ENCODE measurements at places on chromosomes 4 and X.

GRCh38 chr4:2942532-2943363 is 20.5 kb downstream of the NOP14 start:
- DNase-seq = no peak

GRCh38 chrX:46601283-46601682 is 27.7 kb downstream of the CHST7 start:
- no peak for DNase-seq

DNA sequence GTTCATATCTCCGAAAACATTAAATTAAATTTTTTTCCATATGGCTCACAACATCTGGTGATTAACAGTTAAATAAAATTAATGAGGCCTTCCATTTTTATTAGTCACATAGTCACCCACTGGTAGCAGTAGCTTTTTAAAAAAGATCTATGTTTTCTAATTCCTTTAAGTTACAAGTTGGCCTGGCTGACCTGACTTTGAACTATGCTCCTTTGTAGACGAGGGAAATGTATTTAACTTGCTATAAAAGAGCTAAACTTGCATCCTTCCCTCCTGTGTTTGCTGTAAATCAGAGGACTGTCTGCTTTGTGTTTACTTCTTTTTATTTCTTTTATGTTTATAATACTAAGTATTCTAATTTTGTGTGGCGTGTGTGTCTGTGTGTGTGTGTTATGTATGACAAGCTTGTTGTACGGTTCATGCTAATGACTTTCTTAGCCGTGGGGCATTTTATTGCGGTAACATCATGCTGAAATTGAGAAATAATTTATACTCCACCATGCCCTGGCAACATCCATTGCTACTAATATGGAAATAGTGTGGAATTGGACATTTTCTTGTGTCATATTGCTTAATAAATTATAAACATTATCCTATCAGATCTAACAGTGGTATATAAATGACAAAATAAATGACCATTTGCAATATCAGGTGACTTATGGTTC is 241.7 kb downstream of the SNCA start:
- DNase-seq = no peak

- no peak for DNase-seq
These were observed 93.6 kb downstream of the DCTD start for GRCh38 chr4:182823576-182823975.

DNA sequence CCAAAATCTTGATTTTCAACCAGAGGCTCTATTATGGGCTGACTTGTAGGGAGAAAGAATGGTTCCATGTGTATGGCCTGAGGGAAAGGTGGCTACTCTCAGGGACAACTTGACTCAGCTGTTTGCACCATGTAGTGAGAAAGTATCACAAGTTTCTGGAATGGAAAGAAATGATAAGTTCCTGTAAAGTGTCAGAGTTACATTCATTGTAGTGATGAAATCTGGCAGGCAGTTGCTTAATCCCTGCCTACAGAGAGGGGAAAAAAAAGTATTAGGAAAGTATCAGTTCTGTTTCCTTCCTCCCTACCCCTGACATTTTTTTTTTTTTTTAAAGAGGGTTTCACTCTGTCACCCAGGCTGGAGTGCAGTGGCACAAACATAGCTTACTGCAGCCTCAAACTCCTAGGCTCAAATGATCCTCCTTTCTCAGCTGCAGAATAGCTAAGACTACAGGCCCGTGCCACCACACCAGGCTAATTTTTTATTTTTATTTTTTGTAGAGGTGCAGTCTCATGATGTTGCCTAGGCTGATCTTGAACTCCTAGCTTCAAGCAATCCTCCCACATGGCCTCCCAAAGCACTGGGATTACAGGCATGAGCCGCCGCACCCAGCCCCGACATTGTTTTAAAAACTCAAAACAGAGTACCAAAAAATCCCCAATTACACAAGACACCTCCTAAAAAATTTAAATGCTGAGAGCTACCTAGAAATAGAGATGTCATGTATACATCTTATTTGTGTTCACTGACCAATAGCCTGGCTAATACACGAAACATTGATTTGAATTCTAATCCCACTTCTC is 4.8 kb upstream of the FBXL5 start:
- DNase-seq = no peak

DNA sequence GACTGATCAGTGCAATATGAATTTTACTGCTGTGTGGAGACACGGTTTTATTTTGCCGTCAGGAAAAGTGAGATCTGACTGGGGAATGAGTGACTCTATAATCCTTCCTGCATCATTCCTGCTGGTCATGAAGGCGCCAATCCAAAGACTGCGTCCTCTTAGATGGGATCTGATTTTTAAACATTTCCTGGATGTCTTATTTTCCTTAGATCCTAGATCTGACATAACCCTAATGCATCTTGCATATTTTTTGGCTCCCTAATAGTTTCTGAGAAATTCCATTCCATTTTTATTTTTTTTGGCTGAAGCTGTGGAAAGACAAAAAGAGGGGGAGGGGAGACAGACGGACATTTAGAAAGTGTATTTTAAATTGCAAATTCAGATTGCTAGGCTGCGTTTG is 454.9 kb upstream of the FAT1 start:
- no peak for DNase-seq

GRCh38 chr4:153676486-153676885 is 7.6 kb upstream of the TLR2 start:
- no peak for DNase-seq

GRCh38 chr4:52173470-52174045 is 122.5 kb downstream of the SPATA18 start:
- DNase-seq = no peak

GRCh38 chrX:41350976-41351569 is 17.1 kb downstream of the DDX3X start:
- no peak for DNase-seq

GRCh38 chr4:59094505-59094904 is 1984.3 kb upstream of the IGFBP7 start:
- DNase-seq = no peak

DNA sequence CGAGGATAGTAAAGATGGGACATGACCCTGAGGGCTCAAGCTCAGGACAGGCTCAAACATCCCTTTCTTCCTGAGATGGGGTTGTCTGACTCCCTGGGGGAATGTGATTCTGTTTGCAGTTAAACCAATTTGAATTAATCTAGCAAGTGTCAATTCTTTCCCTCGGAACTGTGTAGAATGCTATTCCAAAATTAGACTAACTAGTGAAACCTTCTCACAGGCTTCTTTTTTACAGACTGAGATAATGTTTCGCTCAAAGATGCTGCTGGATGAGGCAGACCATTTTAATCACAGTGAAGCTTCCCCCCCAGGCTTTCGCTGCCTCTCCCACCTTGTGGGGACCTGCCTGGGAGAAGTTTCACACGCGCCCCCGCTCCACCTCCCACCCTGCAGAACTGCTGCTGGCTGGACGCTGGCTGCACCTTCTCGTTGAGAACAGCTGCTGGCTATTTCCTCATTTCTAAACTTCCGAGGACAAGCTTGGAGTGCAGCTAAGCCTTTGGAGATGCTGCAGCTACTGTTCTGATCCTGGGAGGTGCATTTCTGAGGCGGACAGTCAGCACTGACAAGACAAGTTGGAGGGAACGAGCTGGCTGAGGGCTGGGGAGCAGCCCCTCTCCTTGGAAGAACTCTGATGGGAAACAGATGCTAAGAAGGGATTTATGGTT is 297.8 kb downstream of the RAPGEF2 start:
- no peak for DNase-seq

DNA sequence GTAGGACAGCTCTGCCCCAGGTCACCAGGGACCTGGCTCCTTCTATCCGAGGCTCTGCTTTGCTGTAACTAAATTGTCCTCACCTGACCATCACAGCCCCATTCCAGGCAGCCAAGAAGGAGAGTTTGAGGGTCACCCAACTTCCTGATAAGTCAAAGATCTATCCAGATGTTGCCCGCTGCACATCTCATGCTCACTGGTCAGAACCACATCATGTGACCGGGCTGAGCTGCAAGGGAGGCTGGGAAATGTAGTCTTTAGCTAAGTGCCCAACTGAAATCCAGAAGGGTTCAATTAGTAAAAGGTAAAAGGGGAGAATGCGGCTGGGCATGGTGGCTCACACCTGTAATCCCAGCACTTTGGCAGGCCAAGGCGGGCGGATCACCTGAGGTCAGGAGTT is 18.4 kb downstream of the HMX1 start:
- DNase-seq = no peak

- no peak for DNase-seq
These were observed 327.0 kb upstream of the DKK2 start for GRCh38 chr4:107363125-107363524.

DNA sequence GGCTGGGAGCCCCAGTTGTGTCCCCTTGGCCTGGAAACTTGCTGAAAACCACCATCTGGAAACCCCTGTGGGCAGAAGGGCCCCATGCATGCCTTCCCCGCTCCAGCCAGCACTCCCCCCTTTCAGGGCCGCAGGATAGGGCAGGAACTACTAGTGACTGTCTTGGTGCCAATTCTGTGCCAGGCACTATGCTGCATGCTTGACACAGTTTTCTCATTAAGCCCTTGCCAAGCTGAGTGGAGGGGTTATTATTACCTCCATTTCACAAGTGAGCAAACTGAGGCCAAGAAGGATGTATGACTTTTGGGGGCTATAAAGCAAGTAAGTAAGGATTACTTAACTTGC is 73.6 kb upstream of the PJA1 start:
- no peak for DNase-seq

DNA sequence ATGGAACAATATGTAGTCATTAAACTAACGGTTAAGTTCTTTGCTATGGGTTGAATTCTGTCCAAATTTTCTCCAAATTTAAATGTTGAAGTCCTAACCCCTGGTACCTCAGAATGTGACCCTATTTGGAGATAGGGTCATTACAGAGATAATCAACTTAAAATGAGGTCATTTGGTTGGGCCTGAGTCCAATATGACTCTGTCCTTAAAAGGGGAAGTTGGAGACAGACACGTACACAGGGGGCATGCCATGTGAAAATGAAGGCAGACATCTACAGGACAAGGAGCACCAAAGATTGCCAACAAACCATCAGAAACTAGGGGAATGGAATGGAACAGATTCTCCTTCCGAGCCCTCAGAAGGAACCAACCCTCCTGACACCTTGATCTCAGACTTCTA is 492.0 kb upstream of the FTHL17 start:
- DNase-seq = no peak

DNA sequence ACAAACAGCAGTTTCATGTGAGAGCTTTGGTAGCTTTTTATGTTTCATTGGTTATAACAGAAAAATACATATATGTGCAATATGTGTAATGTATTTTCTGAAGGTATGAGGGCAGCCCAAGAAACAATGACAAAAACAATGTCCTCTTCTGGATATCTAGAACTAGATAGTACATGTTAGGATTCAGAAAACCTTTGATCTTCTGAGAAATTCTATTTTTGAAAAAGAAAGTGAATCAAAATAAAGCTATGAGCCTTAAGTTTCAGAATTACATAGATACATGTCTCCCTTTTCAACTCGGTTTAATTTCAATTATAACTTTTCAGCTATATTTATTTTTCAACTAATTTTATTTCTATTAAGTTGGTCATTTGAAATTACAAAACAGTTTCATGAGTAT is 131.9 kb downstream of the REELD1 start:
- DNase-seq = no peak

DNA sequence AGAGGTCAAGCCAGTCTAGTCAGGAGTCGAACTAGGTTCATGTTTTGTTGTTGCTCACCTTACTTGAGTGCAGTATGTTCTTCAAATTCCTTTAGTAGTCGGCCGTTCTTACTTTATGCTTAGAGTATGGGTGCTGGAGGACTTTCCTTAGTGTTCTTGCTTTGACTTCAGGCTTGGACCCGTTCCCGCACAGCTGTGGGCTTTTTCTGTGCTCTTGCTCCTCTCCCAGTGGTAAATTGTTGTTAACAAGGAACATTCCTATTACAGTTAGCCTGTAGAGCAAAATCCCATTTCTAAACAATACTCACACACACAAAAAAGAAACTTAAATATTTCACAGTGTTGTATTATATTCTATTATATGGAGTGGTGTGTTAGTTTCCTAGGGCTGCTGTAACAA is 113.5 kb downstream of the RAP1GDS1 start:
- DNase-seq = no peak

- no peak for DNase-seq
These were observed 39.8 kb downstream of the FAM193A start for GRCh38 chr4:2576290-2576689.

DNA sequence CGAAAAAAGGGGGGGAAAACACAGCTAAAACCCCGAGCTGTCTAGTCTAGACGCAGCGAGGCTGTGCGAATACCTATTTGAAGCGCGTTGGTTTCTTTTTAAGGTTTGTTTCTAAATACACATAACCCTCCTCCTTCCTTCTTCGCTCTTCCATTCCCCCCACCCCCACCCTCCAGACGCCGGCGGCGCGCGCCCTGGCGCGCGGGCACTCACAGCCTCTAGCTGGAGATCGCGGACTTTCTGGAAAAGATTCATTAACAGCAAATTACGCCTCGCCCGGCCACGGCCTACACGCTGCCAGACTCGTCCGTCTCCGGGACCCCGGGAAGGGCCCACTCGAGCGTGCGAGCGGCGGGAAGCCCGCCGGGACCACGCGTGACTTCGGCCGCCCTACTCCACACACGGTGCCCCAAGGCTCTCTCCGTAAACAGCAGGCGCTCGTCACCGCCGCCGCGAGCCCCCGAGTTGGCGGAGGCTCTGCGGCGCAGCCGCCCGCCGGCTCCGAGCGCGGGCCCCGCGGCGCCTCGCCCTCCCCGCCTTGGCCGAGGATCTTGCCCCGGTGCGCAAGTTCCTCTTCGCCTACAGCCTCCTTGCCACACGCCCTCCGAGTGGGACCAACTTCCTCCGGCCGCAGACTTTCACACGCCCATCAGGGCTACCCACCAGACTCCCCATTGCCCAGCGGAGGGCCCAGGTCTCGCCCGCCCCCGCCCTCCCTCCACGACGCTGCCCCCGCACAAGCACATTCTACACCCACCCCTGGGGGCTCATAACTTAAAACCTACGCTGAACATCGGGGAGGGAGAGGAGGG is 2.0 kb downstream of the BCOR start:
- DNase-seq = no peak

- DNase-seq = no peak
These were observed 688.0 kb downstream of the PCDH19 start for GRCh38 chrX:99722094-99722493.

DNA sequence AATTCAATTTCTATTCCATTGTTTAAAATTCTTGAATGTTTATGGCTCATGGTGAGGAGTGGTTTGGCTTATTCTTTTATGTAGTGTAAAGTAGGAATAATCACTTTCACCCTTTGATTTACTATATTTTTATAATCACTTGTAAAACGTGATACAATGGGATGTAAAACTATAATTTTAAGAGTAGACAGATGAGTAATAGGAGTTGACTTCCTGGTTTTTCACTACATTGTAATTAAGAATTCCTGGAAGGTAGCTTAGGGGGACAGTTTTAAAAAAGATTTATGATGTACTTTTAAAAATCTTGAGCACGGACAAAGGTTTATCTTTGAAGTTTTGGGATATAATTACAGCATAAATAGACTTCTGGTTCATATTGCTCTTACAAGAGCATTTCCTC is 65.3 kb downstream of the PDGFC start:
- no peak for DNase-seq

All from stimulated activated CD4-positive, alpha-beta T cell treated with anti-CD3 and anti-CD28 coated beads, Interleukin-1b, Interleukin-23, amount 100 ng/mL, for 1 hour (primary cell).